Activated T-cell treated with anti-CD3 and anti-CD28 coated beads, Interleukin-2, amount 50 U/mL, for 4 hours (primary cell): ENCODE measurements at places on chromosomes 2 and 18.

DNA sequence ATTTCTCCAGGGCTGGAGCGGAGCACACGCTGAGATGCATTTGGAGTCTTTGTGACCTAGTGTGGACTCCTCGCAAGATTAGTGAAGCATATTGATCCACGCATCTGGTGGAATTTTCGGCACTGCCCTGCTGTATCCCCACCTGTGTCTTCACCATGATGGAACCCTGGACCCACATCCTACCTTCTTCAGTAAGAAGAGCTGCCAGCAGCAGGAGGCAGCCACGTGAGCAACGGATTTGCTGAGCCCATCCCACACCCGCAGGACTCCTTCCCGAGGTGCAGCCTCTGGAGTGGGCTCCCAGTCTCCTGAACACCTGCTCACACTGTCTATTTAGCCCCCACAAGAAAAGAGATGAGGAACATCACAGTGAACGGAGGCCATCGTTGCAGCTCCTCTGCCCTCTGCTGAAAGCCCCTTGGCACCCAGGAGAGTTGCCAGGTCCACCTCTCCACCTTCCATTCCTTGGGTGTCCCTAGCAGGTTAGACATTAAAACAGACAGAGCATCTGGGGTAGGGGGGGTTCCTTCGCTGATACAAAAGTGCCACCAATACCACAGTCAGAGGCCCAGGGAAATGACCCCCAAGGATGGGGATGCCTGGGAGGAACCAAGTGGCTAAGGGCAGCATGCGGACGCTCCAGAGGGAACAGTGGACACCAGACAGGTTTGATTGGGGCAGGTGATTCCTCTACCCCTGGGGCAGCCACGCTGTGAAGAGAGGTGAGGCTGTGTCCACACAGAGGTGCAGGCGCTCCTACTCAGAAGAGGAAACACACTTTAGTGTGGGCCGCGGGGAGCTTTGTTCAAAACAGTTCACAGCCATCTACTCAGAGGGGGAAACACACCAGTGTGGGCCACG lies 302.8 kb upstream of the SALL3 start:
- no peak for DNase-seq

DNA sequence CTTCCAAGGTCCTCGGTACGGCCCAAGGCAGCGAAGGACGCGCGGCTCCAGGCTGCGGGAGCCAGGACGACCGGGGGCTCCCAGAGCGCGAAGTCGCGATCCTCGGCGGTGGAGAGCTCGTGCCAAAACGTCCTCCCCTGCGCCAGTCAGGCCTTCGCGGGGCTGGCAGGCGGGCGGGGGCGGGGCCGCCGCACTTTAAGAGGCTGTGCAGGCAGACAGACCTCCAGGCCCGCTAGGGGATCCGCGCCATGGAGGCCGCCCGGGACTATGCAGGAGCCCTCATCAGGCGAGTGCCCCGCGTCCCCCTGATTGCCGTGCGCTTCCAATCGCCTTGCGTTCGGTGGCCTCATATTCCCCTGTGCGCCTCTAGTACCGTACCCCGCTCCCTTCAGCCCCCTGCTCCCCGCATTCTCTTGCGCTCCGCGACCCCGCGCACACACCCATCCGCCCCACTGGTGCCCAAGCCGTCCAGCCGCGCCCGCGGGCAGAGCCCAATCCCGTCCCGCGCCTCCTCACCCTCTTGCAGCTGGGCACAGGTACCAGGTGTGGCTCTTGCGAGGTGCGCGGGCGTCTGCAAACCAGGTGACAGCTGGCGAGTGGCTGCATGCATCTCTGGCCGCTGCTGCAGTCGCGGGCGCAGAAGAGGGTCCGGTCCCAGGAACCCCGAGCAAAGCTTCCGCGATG lies at the start of gene CIDEA:
CIDEA (plus strand) TSS at position 226 of the 684 bp plus-strand sequence; CDS start at position 249, 23 bp downstream.
- no peak for DNase-seq

DNA sequence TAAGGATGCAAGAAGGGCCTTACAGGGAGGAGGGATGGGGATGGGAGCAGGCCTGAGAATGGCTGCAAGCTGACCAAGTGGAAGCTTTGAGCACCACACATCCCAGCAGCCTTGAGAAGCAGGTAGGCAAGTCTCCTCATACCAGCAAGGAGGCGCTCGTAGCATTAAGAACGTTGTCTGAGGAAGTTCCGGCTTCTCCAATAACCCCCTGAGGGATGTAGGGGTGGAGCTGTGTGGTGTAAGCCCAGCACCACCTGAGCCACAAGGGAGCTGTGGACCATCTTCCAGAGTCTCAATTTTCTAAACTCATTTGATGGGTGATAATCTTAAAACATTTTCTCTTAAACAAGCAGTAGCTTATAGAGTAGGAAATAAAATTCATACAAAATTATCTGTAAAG lies 50.6 kb downstream of the ST3GAL5 start:
- DNase-seq = no peak

DNA sequence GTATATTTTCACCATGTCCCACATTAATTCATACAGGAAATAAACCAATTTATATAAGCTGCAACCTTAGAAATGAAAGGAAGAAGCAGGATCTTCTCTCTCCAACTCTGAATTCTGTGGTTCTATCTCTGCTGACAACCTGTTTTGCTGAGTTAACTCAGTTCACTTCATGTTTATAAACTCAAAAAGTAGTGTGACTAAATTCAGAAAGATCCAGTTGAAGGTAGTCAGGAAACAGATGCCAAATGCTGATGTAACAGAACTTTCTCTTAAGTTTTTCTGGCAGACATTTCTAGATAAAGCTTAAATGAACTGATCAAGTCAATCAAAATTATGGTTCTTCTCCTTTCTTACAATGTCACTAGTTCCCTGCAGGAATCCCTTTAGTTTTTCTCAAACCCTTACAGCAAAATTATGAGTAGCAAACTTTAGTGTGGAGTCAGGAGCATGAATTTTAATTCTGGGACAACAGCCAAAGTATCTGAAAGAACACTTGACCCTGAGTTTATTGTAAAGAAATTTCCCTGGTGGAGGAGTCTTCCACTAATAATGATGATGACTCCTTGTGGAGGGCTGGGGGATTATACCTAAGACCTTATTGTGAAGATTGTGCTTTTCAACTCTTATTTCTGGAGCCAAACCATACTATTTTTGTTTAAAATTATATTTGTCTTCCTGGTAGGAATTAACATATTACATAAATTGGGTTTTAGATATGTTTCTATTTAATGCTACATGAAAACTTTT lies 216.9 kb downstream of the MYO3B start:
- no peak for DNase-seq
